ENCODE measurements at places on chromosomes 13 and 19.

DNA sequence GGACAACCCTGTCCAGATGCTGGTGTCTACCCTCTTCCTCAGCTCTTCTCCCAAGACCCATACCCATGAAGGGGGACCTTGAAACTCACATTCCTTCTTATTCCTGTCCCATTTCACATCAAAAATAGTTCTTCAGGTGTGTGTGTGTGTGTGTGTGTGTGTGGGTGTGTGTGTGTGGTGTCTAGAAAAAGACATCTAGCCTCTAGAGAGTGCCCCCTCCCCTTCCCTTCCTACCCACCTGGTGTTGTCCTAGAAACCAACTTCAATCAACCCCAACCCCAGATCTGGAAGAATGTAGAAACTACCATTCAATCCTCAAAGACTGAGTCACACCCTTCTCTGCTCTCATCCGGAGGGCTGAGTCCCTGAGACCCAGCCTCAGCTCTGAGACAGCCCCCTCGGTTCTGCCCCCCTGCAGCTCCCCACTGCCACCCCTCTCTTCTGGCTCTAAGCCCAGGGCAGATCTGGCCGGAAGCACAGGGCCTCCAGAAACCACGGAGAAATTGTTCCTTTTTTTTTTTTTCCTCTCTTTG, 3.5 kb downstream of the KCNN4 start:
- DNase-seq, result no peak

GRCh38 chr19:6065685-6066374, 44.5 kb downstream of the RFX2 start:
- DNase-seq, result peak; percentile 17

GRCh38 chr19:16085115-16085514, 8.8 kb downstream of the TPM4 start:
- no peak for DNase-seq

DNA sequence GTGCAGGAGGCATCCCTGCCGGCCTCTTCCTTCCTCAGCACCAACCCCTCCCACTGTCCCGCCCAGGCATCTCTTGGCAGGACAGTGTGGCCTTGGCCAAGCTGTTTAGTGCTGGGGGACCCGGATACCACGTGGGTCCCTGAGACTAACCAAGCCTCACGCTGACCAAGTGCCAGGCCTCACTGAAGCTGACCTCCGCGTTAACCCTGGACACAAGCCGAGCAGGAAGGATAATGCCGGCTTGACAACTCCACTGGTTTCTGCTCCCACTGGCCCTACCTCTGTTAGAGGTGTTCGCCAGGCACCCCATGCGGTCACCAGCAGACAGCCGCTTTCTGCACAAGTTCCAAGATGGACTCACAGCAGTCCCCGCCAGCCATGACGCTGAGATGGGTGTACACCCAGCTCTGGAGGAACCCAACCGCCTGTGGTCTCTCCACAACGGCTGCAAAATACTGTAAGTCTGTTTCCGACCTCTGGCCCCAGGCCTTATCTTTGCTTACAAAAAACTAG, 12.4 kb downstream of the GRTP1 start:
- DNase-seq, result no peak

DNA sequence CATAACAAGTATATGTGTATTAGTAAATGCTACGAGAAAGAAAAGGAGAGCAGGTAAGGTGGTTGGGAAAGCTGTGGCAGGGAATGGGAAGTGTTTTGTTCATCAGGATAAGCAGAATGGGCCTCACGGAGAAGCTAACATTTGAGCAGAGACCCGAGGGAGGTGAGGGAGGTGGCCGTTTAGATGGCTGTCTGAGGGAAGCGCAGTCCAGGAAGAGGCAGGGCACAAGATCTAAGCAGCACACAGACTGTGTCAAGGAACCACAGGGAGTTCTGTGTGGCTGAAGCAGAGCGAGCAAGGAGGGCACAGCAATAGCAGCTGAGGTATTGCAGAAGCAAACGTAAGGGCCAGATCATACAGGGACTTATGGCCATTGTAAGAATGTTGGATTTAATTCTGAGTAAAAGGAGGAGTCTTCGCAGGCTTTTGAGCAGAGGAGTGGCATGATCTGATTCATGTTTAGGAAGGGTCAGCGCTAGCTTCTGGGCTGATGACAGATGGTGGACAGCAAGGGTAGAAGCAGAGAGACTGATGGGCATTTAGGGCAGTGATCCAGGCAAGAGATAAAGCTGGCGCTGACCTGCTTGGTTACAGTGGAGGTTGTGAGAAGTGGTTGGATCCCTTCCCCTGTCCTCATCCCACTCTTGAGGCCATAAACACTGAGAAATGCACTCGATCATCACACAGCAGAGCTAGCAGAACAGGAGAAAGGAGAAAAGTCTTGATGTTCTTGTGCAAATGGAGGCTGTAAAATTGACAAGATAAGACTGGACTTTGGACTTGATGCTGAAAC, 199.9 kb downstream of the LACC1 start:
- no peak for DNase-seq

- DNase-seq, result no peak
These were observed 2.9 kb upstream of the ARHGEF7 start for GRCh38 chr13:111112196-111112595.

GRCh38 chr13:53060840-53061490, 32.4 kb downstream of the OLFM4 start:
- DNase-seq, result no peak

- DNase-seq, result no peak
These were observed 16.5 kb downstream of the RXFP2 start for GRCh38 chr13:31755803-31756212.

- DNase-seq, result no peak
These were observed 3.8 kb downstream of the CBY2 start for GRCh38 chr13:45705918-45706317.

DNA sequence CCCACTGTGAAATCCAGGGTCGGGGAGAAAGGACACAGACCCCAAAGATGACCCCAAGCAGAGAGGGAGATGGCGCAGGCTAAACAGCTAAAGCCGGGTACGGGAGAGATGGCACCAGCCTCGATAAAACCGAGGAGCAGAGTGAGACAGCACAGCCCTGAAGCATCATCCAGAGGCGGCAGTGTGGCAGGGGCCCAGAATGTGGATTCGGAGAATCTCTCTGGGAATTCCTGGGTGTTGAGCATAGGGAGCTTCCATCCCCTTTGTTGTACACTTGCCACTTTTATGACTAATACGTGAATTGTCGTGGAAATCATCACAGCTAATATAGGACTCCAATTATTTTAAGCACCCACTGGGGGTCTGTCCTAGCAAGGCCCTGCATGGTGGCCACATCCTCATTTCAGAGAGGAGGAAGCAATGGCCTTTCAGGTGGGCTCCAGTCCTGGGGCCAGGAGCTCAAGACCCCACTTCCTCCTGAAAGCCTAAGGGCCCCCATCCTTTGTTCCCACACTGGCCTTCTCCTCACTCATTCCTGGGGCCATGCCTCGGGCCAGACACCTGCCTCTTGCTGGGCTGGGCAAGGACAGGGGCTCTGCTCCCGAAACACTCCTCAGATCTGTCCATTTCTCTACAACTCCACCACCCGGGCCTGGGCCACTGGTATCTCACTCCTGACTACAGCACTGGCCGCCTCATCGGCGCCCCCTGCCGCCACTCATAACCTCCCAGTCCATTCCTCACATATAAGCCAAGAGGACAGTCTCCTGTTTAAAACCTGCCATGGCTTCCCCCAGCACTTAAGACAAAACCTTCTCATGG, 29.3 kb upstream of the ATP1A3 start:
- no peak for DNase-seq

DNA sequence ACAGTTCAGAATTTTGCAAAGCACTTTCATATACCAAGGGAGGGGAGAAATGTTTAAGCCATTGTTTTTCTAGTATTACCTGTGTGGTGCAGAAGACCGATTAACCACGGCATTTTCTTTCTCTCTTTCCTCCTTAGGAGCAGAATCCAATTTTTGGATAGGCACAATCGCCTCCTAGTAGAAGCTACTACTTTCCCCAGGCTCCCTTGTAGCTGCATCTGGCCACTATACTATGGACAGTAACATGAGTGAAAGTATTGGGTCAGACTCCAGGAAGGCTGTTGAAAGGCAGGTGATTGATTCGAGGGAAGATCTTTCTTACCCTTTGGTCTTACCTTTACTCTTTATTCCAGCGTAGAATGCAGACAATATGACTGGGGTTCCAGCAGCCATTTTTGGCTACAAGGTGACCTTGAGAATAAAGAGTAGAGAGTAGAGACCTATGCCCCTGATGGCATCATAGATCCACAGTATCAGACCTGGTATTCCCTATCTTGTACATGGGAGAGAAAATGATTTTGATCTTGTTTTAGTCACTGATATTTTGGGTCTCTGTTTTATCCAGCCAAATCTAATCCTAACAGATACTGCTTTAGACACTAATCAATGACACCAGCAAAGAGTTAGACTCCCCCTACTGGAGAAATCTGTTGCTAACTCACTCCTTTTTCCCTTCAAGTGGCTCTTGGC, 77.0 kb downstream of the LRRC63 start:
- DNase-seq, result no peak

- DNase-seq, result no peak
These were observed 1947.1 kb downstream of the OLFM4 start for GRCh38 chr13:54975676-54976075.

- DNase-seq, result no peak
These were observed 17.2 kb upstream of the SCEL start for GRCh38 chr13:77518266-77518665.

DNA sequence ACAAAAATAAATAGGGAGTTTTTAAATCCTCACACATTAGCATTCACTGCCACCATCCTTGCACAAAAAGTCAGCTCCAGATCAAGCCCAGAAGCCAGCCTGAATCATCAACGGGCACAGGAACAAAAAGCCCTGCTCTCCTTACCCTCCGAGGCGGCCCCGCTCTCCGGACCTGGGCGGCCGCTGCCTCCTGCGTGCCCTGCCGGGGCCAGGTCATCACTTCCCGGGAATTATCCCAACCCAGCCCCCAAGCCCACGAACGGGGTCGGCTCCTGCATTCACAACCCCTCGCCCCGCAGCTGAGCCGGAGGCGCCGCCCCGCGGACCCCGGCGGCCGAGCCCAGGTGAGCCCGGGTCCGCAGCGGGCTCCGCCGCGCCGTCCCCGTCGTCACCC, 754 bp downstream of the DNAJB1 start:
- DNase-seq, result no peak

GRCh38 chr13:32850316-32851052, 165.7 kb upstream of the KL start:
- DNase-seq, result no peak

DNA sequence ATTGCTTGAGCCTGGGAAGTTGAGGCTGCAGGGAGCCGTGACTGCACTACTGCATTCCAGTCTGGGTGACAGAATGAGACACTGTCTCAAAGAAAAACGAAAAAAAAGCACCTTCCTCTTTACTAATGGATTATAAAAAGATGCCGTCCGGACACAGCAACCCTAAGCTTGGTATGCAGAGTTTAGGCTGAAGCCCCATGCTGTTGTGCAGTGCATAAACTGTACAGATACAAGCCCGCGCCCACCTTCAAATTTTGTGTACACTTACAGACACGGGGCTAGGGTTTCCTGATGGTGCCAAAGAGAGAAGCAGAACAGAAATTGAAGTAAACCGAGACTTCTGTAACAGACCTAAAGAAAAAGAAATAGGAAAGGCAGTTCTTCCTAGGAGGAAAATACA, 9.0 kb downstream of the LPAR6 start:
- DNase-seq, result no peak

- DNase-seq, result no peak
These were observed 73.9 kb downstream of the KCTD12 start for GRCh38 chr13:76812206-76812897.

DNA sequence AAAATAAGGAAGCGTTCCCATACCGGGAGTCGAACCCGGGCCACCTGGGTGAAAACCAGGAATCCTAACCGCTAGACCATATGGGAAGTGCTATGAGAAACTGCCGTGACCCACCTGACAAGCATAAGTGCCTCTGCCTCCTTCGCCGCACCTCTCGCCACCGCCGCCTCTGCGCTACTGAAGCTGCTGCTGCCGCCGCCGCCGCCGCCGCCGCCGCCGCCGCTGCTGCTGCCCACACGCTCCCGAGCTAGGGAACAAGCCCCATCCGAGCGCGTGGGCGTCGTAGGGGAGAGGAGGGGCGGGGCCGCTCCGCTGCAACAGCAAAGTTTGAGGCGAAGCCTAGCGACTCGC, 610 bp upstream of the WBP4 start:
- DNase-seq, result peak; percentile 61

DNA sequence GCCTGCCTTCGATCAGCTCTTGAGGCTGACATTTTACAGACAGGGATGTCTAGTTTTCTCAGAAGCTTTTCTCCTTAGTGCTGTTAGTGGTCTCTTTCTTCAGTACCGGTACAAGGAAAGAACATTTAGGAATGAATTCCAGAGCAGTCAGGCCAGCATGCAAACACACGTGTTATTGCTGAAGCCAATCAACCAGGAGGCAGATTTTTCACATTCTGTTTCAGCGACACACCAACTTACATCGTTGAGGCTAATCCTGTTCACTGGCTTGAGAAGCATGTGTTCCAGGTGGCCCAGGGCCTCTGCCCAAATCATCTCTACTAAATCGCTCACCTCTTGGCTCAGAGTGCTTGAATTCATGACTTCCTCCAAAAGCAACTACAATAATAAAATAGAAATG, 19.2 kb downstream of the PARP4 start:
- DNase-seq, result no peak

- DNase-seq, result no peak
These were observed 28.3 kb downstream of the ZNF507 start for GRCh38 chr19:32373585-32374295.

- no peak for DNase-seq
These were observed 23.4 kb downstream of the B3GLCT start for GRCh38 chr13:31223215-31223614.

GRCh38 chr13:34459856-34460255, 482.2 kb upstream of the NBEA start:
- no peak for DNase-seq

DNA sequence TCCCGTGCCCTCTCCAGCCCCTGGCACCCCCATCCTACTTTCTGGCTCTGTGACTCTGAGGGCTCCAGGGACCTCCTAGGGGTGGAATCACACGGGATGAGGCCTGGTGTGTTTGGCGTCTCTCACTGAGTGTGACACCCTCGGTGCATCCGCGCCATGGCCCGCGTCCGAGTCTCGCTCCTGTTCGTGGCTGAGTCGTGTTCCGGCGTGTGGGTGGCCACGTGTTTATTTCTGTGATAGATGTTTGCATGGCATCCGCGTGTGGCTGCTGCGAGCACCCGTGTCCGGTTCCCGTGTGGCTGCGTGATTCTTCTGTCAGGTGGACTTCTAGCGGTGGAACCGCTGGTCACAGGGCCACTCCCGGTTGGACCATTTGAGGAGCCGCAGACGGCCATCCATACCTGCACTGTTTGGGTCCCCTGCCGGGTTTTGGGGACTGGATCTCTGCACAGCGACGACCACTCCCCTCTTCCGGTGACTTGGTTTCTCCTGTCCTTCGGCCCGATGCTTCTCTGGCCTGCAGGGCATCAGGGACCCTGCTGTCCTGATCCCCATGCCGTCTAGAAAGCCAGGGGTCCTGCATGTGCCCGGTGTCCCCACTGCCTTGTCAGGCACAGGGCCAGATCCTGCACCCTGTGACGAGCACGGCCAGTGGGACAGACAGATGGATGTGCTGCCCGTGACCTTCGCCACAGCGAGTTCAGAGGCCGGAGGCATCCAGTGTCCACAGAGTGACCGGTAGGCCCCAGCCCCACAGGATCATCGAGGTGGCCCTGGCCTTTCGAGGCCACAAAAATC, 8.5 kb downstream of the CSNK1G2 start:
- DNase-seq, result no peak

- DNase-seq, result no peak
These were observed 28.0 kb upstream of the ZNF835 start for GRCh38 chr19:56699552-56699951.

Data from stimulated activated CD4-positive, alpha-beta T cell treated with anti-CD3 and anti-CD28 coated beads, Interleukin-1b, Interleukin-23, amount 100 ng/mL, for 1 hour (primary cell).